ENCODE measurements at places on chromosomes 16 and 17.

DNA sequence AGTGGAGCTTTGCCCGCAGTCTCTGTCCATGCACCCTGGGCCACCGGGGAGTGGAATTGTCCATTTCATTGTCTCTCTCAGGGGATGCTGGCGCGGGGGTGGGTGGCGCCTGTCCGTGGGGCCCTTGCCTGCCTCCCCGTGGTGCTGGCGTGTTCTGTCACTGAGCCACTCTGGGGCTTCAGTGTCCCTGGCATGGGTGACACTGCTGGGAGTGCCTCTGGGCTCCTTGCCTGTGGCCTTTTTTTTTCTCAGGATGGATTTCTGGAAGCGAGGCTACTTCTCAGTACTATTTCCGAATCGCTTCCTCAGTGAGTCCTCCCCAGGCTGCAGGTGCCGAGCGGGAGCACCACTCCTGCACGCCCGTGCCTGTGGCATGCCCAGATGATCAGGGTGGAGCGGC, 55.0 kb downstream of the PDPK1 start:
- DNase-seq, result no peak

DNA sequence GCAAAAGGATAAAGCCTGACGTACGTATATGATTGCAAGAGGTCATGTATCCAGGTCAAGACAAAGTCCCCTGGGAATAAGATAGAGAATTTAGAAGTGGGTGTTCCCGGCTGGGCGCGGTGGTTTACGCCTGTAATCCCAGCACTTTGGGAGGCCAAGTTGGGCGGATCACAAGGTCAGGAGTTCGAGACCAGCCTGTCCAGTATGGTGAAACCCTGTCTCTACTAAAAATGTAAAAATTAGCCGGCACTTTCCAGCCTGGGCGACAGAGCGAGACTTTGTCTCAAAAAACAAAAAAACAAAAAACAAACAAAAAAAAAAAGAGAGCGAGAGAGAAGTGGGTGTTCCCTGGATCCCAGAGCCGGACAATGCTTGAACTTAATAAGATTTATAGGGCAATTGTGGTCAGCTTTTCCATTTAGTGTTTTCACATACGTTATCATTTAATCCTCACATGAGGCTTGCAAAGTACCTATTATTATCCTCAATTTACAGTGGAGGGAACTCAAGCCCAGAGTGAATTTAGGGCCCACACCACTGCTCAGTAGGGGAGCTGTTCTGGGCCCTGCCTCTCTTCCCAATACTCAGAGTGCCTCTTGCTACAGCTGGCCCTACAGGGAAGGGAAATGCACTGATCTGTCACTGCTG, 481 bp upstream of the GLTPD2 start:
- no peak for DNase-seq

GRCh38 chr17:68103148-68103547, 67.6 kb downstream of the KPNA2 start:
- DNase-seq, result no peak

DNA sequence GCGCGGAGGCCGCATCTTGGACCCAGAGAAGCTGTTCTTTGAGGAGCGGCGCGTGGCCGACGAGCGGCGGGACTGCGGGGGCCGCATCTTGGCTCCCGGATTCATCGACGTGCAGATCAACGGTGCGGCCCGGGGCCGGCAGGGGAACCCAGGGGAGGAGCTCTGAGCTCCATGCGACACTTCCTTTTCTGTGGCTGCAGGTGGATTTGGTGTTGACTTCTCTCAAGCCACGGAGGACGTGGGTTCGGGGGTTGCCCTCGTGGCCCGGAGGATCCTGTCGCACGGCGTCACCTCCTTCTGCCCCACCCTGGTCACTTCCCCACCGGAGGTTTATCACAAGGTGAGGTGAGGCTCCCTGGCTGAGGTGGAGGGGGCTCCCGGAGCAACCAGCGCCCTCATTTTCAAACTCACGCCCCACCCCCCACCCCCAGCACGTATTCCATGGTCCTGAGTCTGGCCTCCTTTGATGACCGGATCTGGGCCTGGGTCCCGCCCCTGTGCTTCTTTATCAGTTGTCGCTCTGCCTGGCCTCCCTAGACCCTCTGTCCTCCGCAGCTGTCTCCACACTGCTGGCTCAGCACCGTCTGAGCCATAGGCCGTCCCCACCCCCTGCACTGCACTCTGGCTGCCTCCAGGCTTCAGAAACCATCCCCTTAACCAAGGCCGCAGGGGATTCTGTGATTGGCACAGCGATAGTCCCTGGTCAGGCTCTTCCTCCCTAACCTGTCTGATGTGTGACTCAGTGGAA, 787 bp downstream of the AMDHD2 start:
- no peak for DNase-seq

DNA sequence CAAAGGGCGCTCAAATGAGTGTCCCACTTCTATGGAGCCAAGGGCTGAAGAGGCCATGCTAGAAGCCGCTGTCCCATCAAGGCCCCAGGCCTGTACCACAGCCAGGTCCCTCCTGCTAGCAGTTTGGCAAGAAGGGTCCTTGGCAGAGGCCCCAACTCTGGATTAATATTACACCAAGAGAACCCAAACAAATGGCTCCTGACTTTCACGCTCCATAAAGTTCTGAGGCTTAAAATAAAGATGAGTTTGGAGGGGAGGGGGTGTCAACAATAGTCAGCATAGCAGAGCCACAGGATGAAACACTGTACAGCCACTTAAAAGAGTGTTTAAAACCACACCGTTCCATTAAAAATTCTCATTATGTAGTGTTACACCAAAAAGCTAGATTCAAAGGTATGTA, 30.5 kb downstream of the CUEDC1 start:
- DNase-seq, result no peak

- DNase-seq, result no peak
Measured at GRCh38 chr16:27462846-27463682, 61.1 kb downstream of the IL21R start.
